ENCODE measurements at places on chromosomes 5 and 9.

DNA sequence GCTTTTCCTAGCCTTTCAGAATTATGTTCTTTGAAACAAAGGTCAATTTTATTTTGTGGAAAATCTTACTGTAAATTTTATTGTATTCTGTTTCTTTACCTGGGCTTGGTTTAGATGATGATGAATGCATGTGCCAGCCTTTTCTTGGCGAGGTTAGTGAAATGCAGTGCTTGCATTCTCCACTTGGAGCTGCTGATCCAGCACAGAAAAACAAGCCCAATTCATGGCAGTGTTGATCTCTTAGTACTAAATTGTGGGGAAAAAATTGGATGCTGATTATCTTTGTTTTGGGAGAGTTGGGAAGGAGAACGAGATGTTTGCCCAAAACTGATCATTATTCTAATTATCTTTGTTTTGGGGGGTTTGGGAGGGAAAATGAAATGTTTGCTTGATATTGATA is 3.7 kb downstream of the HABP4 start:
- no peak for DNase-seq

GRCh38 chr5:138660051-138660572 is 84.9 kb upstream of the HSPA9 start:
- no peak for DNase-seq

GRCh38 chr5:179668391-179668790 is 12.4 kb downstream of the CBY3 start:
- peak; percentile 74 for DNase-seq

- DNase-seq: no peak
These were observed 140.2 kb downstream of the NFIB start for GRCh38 chr9:14173713-14174112.

Measured in AML-193 (cell line).